ENCODE measurements at places on chromosomes 2 and 18. TPM values are rescaled to one million over a fixed set of nuclear protein-coding genes. Genes with fewer than 3 reads are reported as not detected.

The KCTD1 gene
- total RNA-seq: 14.9 TPM

The ANKRD30BL gene
- total RNA-seq: not detected

The DNER gene
- total RNA-seq: 0.20 TPM

The DOK1 gene
- 116 TPM for total RNA-seq

The C18orf32 gene
- total RNA-seq: 19.4 TPM

The IL18RAP gene
- total RNA-seq: not detected

The NYAP2 gene
- not detected for total RNA-seq

The RAD51AP2 gene
- total RNA-seq: not detected

The DNAJC27 gene
- total RNA-seq: 4.7 TPM

The DSC3 gene
- total RNA-seq: 0.46 TPM

The CAPN14 gene
- 0.26 TPM for total RNA-seq

The C1GALT1C1L gene
- 0.20 TPM for total RNA-seq

The HDHD2 gene
- 15.4 TPM for total RNA-seq

The FTCDNL1 gene
- total RNA-seq: 0.59 TPM

The CDK15 gene
- total RNA-seq: 1.5 TPM

The ARHGAP15 gene
- not detected for total RNA-seq

The DCDC2C gene
- total RNA-seq: not detected

Measured in smooth muscle cell of the pulmonary artery (primary cell).